ENCODE measurements at places on chromosomes 5 and 9.

DNA sequence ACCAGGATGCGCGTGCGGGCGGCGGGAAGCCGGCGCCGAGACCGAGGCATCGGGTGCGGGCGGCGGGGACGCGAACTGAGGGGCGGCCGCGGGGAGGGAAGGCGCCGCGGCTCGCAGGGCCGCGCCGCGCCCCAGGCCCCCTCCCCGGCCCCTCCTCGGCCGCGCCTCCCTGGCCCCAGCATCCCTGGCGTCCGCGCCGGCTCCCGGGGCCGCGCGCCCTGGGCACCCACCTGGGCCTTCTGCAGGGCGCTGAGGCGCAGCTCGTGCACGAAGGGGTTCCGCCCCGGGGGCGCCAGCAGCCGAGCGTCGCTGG lies 324 bp downstream of the LPCAT1 start:
- no peak overlapping the region for H3K27ac ChIP-seq
- peaks cover 39% of the 10 kb centered on the region for H3K4me1 ChIP-seq
- H3K36me3 ChIP-seq = peaks cover 39% of the 10 kb centered on the region

DNA sequence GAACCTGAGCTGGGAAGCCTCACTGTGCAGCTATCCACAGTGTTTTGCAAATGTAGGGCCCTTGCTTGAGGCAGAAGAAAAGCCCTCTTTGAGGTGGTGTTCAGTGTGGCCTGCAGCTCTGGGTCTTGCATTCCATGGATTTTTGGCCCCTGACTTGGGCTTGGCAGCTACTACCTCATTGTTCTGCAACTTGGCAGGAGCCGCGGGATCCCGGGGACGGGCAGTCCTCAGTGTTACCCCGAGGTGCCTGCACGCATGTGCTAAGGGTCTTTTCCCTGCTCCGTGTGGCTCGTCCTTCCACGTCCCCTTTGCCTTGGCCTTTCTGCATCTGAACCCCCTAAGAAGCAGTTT lies 39.8 kb downstream of the NEK6 start:
- no peak overlapping the region for H3K4me3 ChIP-seq
- no peak for DNase-seq
- no peak overlapping the region for H3K27ac ChIP-seq
- H3K36me3 ChIP-seq = peaks cover 3% of the 10 kb centered on the region
- no peaks in the 10 kb centered on the region for H3K27me3 ChIP-seq
- peaks cover 24% of the 10 kb centered on the region for H3K4me1 ChIP-seq

- H3K27ac ChIP-seq = no peak overlapping the region
- H3K27me3 ChIP-seq = no peaks in the 10 kb centered on the region
- no peak overlapping the region for H3K4me3 ChIP-seq
- no peaks in the 10 kb centered on the region for H3K4me1 ChIP-seq
- DNase-seq = no peak
- no peaks in the 10 kb centered on the region for H3K36me3 ChIP-seq
These were observed 269.8 kb upstream of the CDH9 start for GRCh38 chr5:27308153-27308552.

DNA sequence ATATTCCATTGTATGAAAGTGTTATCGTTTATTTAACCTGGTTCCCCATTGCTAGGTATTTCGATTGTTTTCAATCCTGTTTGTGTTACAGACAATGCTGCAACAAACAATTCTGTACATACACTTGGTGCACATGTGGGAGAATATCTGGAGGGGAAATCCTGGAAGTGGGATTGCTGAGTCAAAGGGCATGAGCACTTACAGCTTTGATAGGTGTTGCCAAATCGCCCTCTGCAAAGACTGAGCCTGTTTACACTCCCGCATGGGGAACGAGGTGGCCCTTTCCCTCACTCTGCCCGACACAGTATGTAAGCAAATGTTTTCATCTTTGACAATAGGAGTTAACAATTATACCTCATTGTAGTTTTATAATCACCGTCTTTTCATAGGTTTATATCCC lies 66.2 kb downstream of the PDE6A start:
- no peak overlapping the region for H3K4me3 ChIP-seq
- no peaks in the 10 kb centered on the region for H3K4me1 ChIP-seq
- DNase-seq = no peak
- no peak overlapping the region for H3K27ac ChIP-seq
- peaks cover 10% of the 10 kb centered on the region for H3K27me3 ChIP-seq
- H3K36me3 ChIP-seq = no peaks in the 10 kb centered on the region

DNA sequence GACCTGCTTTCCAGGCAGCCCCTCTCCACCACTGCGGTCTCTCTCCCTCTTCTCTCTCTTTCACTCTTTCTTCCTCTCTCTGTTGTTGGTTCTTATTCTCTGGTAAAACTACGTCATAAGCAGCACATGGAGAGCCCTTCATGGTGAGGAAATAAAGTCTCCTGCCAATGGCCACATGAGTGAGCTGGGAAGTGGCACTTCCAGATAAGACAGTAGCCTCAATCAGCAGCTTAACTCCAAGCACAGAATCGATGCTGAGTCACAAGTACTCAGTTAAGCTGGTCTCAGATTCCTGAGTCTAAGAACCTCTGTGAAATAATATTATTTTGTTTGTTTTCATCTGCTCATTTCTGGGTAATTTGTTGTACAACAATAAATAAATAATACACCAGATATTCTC lies 500.1 kb downstream of the GABRG2 start:
- no peak overlapping the region for H3K27ac ChIP-seq
- DNase-seq = no peak
- no peak overlapping the region for H3K4me3 ChIP-seq
- H3K4me1 ChIP-seq = no peaks in the 10 kb centered on the region
- no peaks in the 10 kb centered on the region for H3K27me3 ChIP-seq

DNA sequence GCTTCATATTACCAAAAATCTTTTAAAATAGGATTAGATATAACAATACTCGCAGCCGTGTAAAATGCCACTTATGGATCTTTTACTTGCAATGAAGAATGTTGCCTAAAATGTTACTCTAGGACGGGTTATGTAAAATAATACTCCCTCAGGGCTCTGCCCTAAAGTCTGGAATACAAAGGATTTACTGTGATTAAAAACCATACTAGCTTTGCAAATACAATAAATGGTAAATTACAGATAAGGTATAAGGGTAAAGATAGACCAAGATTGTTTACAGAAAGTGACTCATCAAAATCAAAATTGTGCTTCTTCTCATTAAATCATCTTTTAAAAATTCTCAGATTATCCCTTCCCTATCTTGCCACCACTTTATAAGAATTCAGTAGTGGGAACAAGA lies 163.6 kb downstream of the MEF2C start:
- no peak overlapping the region for H3K27ac ChIP-seq
- H3K4me1 ChIP-seq = no peaks in the 10 kb centered on the region
- H3K36me3 ChIP-seq = no peaks in the 10 kb centered on the region
- DNase-seq = no peak

GRCh38 chr5:172356047-172356446 lies 72.5 kb upstream of the UBTD2 start:
- no peaks in the 10 kb centered on the region for H3K36me3 ChIP-seq
- no peak overlapping the region for H3K4me3 ChIP-seq
- H3K4me1 ChIP-seq = peaks cover under 1% of the 10 kb centered on the region
- peaks cover 4% of the 10 kb centered on the region for H3K27me3 ChIP-seq
- DNase-seq = no peak

DNA sequence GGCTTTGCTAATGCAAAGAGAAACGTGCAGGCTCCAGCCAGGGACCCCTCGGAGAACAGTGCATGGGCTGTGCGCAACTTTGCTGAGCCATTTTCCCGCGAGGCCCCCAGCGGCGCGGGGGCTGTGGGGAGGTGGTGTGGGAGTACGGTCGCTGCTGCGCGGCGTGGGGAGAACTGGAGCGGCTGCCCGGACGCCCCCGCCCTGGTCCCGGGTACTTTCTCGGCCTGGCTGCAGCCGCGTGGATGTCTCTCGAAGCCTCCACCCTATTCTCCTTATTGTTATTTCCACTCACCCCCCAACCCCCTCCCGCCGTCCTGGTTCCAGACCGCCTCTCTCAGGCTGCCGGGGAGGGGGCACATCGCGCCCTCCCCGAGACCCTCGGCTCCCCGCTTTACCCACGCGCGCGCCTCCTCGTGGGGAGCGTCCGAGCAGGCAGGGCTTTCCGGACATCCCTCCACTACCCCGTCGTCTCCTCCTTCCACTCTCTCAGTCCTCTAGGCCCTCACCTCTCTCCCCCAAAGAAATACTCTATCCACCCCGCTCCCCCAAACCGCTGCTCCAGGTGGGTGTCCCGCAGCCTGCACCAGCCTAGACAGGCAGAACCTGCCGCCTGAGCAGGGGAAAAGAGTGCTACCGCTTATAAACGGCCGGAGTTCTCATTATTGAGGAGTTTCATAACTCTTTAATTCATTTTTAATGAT lies 68.6 kb upstream of the TBCA start:
- no peaks in the 10 kb centered on the region for H3K36me3 ChIP-seq
- DNase-seq = no peak
- peaks cover 10% of the 10 kb centered on the region for H3K4me1 ChIP-seq
- H3K27me3 ChIP-seq = peaks cover 54% of the 10 kb centered on the region

DNA sequence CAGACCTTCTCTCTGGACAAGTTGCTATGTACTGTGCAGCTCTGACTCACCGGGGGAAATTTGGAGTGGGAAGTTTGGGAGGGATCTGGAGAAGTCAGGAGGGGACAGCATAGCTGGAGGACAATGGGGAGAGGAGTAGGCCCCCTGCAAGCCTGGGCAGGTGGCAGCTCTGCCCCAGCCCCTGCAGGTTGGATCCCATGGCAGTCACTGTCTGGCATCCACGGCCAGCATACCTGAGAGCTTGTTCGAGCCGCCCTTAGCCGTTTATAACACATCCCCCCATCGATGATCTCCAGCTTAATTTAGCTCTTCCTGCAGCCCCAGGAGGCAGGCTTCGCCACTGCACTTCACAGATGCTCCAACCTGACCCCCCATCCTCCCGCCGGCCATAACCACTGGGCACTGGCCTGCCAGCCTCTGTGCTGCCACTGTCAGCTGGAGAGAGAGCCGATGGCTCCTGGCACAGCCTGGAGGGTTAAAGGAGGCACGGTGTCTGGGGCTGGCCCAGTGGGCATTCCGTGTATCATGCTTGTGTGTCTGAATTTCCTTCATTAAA lies 57.7 kb upstream of the RNU6ATAC start:
- no peak for DNase-seq
- H3K27me3 ChIP-seq = no peaks in the 10 kb centered on the region
- no peak overlapping the region for H3K27ac ChIP-seq
- no peaks in the 10 kb centered on the region for H3K4me1 ChIP-seq

- H3K4me3 ChIP-seq = no peak overlapping the region
- H3K36me3 ChIP-seq = no peaks in the 10 kb centered on the region
- no peaks in the 10 kb centered on the region for H3K4me1 ChIP-seq
- no peak for DNase-seq
- no peak overlapping the region for H3K27ac ChIP-seq
These were observed 1763.7 kb downstream of the EFNA5 start for GRCh38 chr5:105907016-105907415.

DNA sequence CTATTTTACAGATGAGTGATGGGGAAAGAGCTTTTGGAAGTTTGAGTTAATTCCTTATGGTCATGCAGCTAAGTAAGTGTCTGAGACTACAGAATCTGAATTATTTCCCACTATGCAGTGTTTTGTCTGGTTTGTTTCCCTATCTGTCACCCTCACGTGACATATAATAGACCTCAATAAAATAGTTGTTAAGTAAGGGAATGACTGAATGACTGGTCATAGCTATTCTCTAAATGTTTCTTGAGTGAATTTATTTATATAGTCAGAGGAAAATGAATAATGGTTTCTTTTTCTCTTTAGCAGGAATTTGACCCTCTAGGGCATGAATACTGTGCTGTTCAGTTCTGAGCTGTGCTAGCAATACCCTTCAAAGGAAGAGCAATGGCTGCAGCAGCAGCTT lies 10.3 kb downstream of the TRIM32 start:
- no peaks in the 10 kb centered on the region for H3K27me3 ChIP-seq
- H3K36me3 ChIP-seq = peaks cover 91% of the 10 kb centered on the region
- DNase-seq = no peak
- H3K27ac ChIP-seq = no peak overlapping the region
- H3K4me3 ChIP-seq = no peak overlapping the region

DNA sequence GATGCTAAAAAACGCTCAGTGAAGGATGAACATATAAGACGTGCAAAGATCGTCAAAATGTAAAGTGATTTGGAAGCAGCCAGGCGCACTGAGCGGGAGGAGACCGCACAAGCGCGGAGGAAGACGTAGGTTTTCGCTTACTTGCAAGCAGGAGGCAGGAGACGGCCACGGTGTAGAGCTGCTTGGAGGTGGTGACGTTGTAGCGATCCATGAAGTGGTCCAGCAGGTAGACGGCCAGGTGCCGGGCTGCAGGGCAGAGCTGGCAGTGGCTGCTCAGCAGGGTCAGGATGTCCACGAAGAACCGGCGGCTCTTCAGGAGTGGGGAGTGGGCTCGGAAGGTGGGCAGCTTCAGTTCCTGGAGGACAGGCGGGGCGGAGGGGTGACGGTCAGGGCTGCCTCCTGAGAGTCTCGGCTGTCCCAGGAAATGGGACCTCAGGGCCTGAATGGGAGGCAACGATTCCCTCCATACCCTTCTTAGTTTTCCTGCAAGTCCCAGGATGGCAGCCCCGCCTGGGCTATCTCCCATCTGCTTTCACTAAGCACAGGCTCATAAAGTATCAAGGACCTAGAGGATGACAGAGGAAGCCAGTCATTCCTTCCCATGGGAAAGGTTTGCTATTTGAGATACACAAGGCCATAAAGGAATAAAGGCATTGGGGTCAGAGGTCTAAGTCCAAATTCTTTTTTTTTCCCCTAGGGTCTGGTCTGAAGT lies 31.8 kb downstream of the CCNJL start:
- H3K27me3 ChIP-seq = no peaks in the 10 kb centered on the region
- no peaks in the 10 kb centered on the region for H3K4me1 ChIP-seq
- no peaks in the 10 kb centered on the region for H3K36me3 ChIP-seq
- H3K4me3 ChIP-seq = no peak overlapping the region
- no peak for DNase-seq

DNA sequence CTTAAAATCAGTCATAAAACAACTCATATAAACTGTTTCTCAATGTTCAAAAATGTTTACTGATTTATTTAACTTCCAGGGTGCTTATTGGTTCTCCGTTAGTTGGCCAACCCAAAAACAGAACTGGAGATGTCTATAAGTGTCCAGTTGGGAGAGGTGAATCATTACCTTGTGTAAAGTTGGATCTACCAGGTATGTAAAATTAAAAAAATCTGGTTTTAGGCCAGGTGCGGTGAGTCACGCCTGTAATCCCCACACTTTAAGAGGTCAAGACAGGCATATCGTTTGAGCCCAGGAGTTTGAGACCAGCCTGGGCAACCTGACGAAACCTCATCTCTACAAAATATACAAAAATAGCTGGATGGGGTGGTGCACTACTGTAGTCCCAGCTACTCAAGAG lies 73.7 kb downstream of the ITGA1 start:
- H3K4me3 ChIP-seq = no peak overlapping the region
- H3K27ac ChIP-seq = no peak overlapping the region
- H3K27me3 ChIP-seq = no peaks in the 10 kb centered on the region
- no peaks in the 10 kb centered on the region for H3K4me1 ChIP-seq
- DNase-seq = no peak
- H3K36me3 ChIP-seq = no peaks in the 10 kb centered on the region

- H3K27me3 ChIP-seq = no peaks in the 10 kb centered on the region
- H3K4me1 ChIP-seq = peaks cover 14% of the 10 kb centered on the region
- H3K36me3 ChIP-seq = no peaks in the 10 kb centered on the region
- H3K27ac ChIP-seq = no peak overlapping the region
- no peak for DNase-seq
- no peak overlapping the region for H3K4me3 ChIP-seq
These were observed 205.4 kb downstream of the DCP2 start for GRCh38 chr5:113181853-113182490.

- no peak overlapping the region for H3K4me3 ChIP-seq
- H3K36me3 ChIP-seq = no peaks in the 10 kb centered on the region
These were observed 48.0 kb upstream of the DMRT3 start for GRCh38 chr9:928363-929042.

- H3K36me3 ChIP-seq = peaks cover 76% of the 10 kb centered on the region
- no peak for DNase-seq
- no peaks in the 10 kb centered on the region for H3K4me1 ChIP-seq
- H3K4me3 ChIP-seq = no peak overlapping the region
- no peak overlapping the region for H3K27ac ChIP-seq
These were observed 12.4 kb downstream of the NUDT2 start for GRCh38 chr9:34341659-34342295.
